ENCODE measurements at places on chromosomes 2 and 18.

DNA sequence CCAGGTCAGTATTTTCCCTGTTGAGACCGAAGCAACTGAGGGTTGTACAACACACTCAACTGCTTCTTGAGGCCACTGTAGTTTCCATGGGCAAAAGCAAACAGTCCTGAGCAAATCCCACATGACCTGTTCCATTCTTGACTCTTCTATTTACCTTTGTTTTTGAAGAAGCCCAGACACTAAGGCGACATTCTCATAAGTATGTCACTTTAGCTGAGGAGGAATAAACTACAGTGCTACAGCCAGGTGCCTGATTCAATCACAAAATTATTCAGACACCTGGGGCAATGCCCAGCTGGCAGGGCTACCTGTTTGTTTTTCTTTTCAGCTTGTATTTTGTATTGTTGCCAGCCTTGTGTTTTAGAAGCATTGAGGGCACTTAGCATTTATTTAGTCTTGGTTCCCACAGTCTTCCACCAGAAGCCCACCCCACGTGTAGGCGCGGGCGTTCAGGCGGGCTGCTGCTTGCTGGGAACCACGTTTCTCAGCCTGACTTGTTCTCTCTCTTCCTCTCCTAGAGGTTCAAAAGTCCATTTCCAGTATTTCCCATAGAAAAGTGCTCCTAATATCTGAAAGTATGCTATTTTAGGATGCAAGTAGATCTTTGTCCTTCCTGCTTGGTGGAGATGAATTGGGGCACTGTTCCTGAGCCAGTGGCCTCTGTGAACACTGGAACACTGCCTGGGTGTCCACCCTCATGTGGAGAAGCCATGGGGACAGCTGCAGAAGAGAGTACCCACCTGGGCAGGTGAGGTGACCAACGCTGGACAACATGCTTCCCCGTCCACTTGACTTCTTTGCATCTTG lies 99.0 kb upstream of the COPS8 start:
- no peak for DNase-seq

DNA sequence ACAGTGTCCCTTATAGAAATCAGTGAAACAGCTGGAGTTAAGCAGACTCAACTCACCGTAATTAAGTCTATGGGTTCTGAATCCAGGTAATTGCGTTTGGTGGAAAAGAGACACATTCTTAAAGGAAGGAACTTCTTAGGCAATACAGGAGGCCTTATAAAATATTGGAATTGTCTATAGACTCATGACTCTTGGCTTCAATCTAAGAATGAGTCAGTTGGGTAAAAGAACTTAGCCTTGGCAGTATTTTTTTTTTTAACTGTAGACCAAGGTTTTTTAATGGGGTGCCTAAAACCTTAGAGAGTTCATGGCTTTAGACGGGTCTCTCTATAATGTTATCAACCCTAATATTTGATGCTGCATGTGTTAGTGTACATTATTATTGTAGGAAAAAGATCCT lies 47.6 kb downstream of the CCDC85A start:
- DNase-seq = no peak

- DNase-seq = no peak
Measured at GRCh38 chr2:121345887-121346286, 60.9 kb upstream of the TFCP2L1 start.

DNA sequence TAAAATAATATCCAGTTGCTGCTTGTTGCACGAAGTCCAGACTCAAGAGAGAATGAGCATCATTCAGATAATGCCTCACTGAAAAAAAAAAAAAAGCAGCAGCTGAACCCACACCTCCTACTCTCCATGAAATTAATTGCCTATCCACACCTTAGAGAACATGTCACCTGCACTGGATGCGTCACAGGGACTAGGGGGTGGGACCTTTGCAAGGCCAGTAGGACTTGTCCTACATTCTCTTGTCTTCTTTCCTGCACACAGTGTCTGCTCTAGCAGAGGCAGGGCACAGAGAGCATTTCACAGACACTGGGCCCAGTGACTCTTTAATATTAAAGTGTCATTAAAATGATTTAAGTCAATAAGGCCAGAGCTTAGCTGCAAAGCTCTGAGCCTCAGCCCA lies at the start of gene ABCA12:
Gene ABCA12 (minus strand): TSS at position 148 of the 400 bp plus-strand sequence. CDS start 418 bp downstream, outside the sequence.
- no peak for DNase-seq

- DNase-seq = no peak
Measured at GRCh38 chr2:239274391-239275043, 126.3 kb downstream of the HDAC4 start.

GRCh38 chr2:9336241-9336575 lies 87.1 kb downstream of the ITGB1BP1 start:
- DNase-seq = peak; percentile 53

All from Kasumi-1 (cell line).